Hair follicle dermal papilla cell (primary cell): ENCODE measurements at places on chromosomes 6 and 20. TPM values are rescaled to one million over a fixed set of nuclear protein-coding genes. Genes with fewer than 3 reads are reported as not detected.

Gene CNKSR3
- 7.7 and 7.8 TPM in 2 replicates for total RNA-seq

Gene IRAK1BP1
- total RNA-seq, result 4.6 and 8.4 TPM in 2 replicates

Gene SLC22A16
- total RNA-seq, result 0.12 TPM in 1 of 2 replicates, not detected in the other

Gene RIMS4
- under 0.01 and 0.16 TPM in 2 replicates for total RNA-seq

Gene PCK1
- total RNA-seq, result not detected in 2 replicates

Gene CLIC1
- total RNA-seq, result 499 and 664 TPM in 2 replicates

Gene NRSN1
- total RNA-seq, result not detected in 2 replicates

Gene GSS
- 57.1 and 60.6 TPM in 2 replicates for total RNA-seq

Gene RAB23
- total RNA-seq, result 74.3 and 104 TPM in 2 replicates

Gene COL12A1
- total RNA-seq, result 1,804 and 2,318 TPM in 2 replicates

Gene DNAH8
- under 0.01 TPM in 1 of 2 replicates, not detected in the other for total RNA-seq
